ENCODE measurements at places on chromosomes 4 and X.

- no peak for DNase-seq
These were observed at the start of gene KLF8 for GRCh38 chrX:56232221-56233082. Gene KLF8 (plus strand): TSS chrX:56232356. CDS start chrX:56233335, 979 bp downstream.

GRCh38 chr4:177484613-177485021 lies 42.4 kb upstream of the AGA start:
- no peak for DNase-seq

- no peak for DNase-seq
These were observed 13.8 kb downstream of the GRXCR1 start for GRCh38 chr4:42906341-42906740.

- no peak for DNase-seq
These were observed 269.4 kb upstream of the FAT4 start for GRCh38 chr4:125045311-125045710.

- no peak for DNase-seq
These were observed 269.3 kb downstream of the STIM2 start for GRCh38 chr4:27129871-27130366.

DNA sequence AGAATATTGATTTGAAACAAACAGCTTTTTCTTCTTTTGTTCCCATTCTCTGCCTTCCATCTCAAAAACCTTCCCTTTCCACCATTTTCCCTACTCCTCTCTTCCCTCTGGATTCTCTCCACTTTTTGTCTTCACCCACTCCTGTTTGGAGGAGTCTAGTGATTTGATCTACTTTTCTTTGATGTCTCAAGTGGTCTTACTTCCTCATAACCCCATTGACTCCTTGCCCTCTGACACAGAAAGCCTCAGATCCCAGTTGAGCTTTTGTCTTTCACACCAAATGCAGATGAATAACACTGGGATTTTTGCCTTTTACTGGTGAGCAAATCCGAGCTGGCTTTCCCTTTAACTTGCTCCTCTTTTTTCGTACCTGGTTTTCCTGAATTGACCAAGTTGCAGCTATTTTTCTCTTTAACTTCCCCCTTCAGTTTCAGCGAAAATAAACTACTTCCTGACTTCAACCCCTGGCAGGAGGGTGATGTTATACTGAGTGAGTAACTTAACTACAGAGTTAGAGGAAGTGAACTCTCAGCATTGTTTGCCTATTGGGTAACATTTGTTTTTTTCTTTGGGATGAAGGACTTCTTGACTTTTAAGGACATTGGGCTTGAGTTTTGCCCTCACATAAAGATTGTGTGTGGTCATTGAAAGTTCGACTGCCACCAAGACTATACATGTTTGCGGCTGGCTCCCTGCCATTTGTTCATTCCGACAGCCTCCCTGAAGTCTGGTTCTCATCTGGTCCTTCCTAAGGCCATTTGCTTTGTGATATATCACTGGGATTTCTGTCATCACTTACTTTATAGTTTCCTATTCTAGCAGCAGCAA lies 392.8 kb upstream of the NR3C2 start:
- DNase-seq = no peak

- no peak for DNase-seq
These were observed 29.1 kb downstream of the RASGEF1B start for GRCh38 chr4:81442484-81443085.

DNA sequence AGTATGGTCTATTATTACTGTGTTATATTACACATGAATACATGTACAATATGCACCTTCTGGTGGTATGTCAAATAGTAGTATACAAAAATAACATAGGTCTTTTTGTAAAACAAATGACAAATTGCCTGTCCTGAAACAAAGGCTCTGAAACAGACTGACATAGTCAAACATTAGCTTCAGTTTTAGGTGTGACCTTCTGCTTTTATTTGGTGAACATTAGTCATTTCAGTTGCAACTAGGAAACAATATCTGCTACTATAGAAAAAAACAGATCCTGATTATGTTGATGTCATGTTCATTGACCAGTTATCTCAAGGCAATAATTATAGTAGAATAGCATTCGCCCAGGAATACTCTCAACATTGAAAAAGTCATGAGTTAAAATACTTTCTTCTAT lies 123.0 kb downstream of the CHRNA9 start:
- no peak for DNase-seq

DNA sequence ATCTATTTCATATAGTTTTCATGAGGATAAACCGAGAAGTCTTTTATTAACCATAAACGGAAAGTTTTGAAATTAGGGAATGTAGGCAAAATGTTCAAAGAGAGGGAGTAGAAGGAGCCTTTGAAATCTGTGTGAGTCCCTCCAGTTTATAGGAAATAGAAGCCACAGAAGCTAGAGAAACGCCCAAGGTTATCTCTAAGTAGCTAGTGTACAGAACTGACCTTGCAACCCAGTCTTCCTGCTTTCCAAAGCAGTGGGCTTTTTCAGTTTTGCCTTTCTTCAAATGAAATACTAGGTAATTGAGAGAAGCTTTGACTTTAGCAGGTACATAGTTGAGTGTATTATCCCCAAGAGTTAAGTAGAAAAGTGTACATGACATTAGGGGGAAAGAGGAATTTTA lies 39.4 kb downstream of the STIM2 start:
- no peak for DNase-seq

DNA sequence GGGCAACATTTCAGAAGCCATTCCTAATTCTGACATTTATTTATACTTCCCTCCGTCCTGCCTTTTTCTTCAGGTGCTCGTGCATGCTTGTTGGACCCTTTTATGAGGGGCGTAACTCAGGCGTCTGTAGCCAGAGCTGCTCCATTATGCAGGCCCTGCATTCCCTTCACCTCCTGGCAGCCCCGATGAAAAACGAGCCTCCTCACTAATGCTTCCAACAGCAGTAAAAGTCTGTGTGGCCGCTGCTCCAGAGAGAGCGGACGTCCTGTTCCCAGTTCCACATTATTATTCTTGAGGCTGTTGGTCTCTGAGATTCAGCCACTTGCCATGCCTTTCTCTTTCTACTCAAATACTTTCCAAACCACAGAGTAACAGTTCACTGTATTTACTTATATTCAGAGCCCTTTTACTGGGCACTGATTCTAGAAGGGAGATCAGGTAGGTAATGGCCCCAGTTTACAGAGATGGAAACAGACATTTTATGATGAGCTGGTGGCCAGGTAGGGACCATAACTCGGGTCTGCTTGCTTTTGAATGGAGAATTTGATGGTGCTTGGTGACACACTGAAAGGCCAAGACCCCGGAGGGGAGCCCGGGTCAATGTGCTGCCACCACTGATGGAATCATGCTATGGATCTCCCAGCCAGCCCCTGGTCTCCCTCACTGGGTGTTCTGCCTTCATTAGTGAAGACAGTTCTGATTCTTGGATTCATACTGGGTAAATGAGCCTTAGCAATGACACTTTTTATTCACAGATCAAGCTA lies 101.0 kb downstream of the GATB start:
- DNase-seq = no peak

DNA sequence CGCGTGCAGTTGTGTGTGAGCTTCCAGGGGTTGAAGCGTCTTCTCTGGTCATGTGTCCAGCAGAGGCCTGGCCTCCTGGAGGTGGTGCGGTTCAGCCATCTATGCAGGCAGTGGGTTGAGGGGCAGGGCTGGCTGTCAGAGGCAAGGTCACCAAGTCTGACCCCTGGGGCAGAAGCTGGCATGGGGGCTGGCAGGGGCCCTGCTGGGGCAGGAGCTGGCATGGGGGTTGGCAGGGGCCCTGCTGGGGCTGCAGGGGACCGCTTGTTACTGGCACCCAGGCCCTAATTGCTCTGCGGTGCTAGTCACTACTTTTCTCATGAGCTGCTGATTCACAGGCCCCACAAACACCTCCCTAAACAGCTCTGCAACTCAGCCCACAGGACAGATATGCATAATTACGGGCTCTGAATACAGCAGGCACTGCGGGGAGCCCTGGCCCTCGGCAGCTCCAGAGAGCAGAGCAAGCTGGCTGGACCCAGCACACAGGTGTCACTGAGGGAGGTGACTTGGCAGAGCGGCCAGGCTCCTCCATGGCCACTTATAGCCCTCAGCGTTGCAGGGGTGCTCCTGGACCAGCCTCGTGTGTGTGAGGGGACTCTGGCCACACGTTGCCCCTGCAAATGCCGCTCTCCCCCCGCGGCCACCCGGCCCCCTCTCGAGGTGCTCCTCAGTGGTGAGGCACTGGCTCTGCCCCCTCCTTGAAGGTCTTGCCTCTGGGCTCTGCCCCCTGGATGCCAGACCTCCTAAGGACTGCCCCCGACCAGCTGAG lies 32.7 kb downstream of the CPLX1 start:
- no peak for DNase-seq

GRCh38 chr4:106306561-106306960 lies 9.4 kb downstream of the TBCK start:
- no peak for DNase-seq

DNA sequence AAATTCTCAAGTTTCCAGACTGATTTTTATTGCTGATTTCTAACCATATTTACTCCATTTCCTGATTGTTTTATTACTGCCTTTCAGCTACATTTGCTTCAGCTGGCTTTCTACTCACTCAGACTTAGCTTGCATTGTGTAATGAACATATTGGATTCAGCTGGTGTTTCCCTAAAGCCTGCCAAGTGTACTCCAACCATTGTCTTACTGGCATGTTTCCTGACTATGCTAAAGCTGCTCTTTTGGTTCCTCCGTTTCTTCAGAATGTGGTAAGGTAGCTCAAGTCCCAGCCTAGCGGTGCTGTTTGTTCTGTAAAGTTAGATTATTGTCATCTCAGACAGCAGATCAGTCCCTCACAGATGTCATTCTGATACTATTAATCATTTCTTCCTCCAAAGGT lies 53.1 kb upstream of the GLRA2 start:
- no peak for DNase-seq

DNA sequence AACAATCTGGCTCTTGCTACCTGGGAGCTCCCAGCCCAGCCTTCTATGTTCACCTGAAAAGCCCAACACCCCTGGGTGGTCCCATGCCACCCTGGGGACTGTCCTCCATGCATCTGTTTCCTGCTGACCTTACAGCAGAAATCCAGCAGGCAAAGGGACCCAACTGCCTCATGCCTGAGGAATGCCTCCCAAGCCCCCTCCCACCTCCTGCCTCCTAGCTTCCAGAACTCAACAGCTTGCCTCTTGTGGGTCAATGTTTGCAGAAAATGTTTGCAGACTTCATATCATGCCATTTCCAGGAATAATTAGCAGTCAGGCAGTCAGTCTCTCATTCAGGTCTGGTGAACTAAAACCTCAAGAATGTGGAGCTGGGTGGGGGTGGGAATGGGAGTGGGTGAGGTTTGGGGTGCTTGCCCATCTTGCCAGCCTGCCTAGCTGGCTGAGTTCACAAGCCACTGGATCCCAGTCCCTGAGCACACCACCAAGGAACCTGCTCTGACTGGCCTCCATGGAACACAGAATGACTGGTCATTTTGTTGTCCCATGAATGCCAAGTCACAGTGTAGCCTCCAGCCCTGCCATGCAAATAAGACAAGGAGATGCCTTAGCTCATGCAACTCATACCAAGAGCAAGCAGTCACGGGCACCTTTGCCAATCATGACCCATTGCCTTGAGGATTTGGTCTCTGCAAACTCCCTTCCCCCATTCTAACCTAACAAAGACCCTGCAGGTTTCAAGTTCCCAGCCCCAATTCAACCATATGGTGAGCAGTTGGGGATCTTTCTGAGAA lies 12.1 kb upstream of the PLAC1 start:
- DNase-seq = no peak

- DNase-seq = no peak
These were observed 37.3 kb upstream of the STAG2 start for GRCh38 chrX:123924186-123924585.

GRCh38 chrX:42420426-42420825 lies 357.5 kb downstream of the PPP1R2C start:
- DNase-seq = no peak

GRCh38 chr4:183287309-183287659 lies 32.8 kb downstream of the CLDN22 start:
- DNase-seq = no peak

GRCh38 chrX:38375891-38376290 lies 23.5 kb downstream of the OTC start:
- no peak for DNase-seq

GRCh38 chr4:68905598-68905938 lies 46.0 kb downstream of the UGT2A3 start:
- no peak for DNase-seq

DNA sequence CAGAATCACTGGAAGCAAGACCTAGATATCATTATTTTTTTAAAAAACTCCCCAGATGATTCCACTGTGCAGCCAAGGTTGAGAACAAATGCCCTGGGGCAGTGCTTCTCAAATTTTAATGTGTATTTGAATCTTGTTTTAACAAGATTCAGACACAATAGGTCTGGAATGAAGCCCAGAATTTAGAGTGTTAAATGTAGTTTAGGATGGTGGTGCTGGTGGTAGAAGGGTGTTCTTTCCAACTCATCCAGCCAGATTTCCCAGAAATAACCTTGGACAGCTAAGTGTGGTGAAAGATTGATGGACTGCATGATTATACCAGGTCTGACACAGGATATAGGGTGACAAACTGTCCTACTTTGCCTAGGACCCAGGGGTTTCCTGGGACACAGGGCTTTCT lies 120.1 kb upstream of the MED14 start:
- DNase-seq = no peak

All from NCI-H1436 treated with DMSO at 0.1 percent for 48 hours (cell line).